ENCODE measurements at places on chromosomes 4 and X. TPM values are rescaled to one million over a fixed set of nuclear protein-coding genes. Genes with fewer than 3 reads are reported as not detected.

- no peak for DNase-seq
Observed at GRCh38 chr4:6132716-6133115, 67.6 kb downstream of the JAKMIP1 start.

DNA sequence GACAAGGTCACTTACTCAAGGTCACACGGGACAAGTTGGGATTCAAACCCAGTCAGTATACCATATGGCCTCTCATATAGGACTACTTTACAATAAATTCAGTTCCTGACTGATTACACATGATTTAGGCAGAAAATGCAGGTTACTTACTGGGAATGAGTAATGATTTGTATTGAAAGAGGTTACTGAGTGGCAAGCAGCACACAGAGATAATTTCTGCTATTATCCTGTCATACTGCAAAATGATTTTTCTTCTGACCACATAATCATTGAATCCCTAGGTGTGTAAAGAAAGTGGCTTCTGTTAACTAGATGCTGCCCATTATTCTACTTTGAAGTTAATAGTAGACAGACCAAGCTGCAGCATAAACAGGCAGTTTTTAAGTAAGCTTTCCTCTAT lies 8.2 kb downstream of the FREM3 start:
- no peak for DNase-seq

DNA sequence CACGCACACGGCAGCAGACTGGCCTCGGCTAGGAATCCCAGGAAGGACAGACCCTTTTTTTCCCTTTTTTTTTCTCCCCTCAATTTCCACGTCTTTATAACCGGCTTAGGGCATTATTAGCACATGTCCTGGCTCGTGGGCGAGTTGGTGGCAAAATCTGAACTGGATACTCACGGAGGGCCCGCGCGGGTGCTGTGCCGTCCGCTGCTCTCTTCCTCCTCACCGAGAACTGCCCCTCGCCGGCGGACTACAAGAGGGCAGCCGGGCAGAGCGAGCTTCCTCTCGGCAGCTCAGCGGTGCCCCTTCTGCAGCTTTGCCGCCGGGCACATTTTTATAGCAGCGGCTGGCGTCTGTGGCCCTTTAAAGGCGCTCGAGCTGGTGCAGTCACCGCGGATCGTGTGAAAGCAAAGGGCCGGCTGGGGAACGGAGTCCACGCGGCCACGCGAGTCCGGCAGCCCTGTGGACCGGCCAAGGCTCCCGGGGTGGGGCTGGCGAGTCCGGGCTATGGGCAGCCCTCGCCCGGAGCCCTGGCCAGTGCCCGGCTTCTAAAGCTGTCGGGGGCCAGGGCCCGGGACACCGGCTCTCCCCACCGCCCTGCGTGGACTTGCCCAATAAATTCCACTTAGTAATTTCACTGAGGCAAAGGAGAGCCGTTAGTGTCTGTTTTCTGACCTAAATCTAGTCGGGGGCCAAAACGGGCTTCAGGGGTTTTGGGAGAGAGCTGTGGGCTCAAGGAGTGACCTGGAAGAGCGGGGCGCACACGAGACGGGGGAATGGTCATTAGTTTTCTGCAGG lies 1.3 kb upstream of the CITED1 start:
- peak; percentile 27 for DNase-seq

Gene TMEM164
- 11.5 TPM for total RNA-seq

Gene OPN1MW2
- not detected for total RNA-seq

DNA sequence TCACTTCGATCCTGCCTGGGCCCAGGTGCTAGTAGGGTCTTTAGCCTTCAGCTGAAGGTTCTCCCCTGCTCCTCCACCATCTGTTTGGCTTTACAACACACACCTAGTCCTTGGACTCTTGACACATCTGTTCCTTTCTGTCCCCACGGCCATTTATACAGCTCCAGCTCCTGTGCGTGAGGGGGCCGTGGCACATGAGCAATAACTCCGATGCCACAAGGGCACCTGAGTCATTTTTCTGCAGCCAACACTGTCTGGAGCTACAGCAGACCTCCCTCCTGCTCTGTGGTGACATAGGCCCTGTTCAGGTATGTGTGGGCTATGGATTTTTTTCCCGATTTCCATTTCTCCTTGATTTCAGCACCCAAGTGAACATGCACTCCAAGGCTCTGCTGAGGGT lies 44.7 kb upstream of the BCOR start:
- DNase-seq, result no peak

DNA sequence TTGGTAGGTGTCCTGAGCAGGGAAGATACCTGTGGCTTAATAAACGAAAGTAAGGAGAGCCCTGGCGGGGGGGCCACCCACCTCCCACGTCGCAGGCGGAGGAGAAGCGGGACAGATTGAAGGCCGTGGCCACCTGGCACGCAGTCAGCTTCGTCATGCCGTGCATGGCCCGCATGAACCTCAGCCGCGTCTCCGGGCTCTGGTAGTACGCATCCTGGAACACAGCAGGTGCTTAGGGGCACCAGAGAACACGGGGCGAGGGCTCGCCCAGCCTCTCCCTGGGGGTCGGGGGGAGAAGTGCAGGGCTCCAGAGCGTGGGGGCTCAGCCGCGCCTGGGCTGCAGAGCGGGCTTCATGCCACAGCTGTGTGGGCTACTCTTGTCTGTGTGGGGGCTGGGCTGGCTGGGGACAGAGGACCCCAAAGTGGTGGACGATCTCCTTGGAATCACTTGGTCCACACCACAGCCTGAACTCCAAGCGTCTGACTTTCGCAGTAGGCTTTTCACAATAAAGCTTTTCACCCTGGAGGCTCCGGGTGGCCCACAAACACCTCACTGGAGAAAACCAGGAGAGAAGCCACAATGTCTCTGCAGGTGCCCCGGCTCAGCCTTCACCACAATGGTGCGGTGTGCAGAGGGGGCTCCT lies 27.1 kb upstream of the SLC25A6 start:
- no peak for DNase-seq

Gene SLIT2
- not detected for total RNA-seq

Gene MAGEB2
- total RNA-seq, result not detected

Gene XAGE1A
- not detected for total RNA-seq

DNA sequence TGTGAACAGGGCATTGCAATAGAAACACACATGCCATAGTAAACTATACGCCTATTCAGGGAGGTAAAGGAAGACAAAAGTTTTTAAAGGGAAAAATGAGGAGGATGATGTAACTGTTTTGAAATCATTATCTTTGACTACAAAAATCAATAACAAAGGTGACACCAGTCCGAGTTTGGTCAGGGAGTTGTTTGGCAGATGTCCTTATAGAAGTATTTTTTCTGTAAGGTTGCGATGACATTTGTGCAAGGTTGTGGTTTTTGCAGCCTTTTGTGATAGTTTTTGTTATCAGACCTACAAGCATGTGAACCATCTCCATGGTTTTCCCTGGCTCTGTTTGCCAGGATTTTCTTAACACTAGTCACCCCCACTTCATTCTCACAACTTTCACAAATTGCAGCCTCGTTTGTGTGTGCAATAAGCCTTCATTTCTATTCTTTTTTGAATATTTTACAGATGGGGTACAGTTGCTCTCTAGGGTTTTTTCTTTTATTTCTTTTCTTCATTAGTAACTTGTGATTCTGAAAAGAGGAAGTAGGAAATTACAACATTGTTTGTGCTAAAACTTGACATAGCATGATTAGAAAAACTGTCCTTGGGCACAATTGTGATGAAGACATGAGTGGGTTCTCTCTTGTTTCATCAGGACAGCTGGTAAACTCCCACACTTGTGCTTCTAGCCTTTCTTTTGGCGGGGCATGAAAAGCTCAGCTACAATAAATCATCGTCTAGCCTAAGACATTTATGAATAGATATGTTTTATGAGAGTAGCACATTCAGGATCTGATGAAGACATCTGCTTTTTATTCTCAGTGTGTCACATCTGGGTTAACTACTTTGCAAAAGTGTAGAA lies 60.2 kb upstream of the PNPLA4 start:
- no peak for DNase-seq

DNA sequence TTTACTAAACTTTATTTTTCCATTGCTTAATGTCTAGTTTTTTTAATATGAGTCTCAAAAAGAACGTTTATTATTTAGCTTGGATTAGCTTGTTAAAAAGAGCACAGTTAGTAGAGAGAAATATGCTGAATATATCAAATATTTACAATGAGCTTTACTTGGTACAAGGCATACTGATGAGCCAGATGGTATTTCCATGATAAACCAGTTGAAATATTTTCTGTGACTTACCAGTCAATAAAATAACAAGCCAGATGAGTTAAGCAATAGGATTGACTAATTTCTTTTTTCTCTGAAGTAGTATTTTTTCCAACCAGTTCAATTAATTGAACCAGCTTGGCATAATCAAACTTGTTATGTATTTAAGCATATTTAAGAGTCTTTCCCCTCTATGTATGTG lies 134.1 kb downstream of the KLHL34 start:
- no peak for DNase-seq

DNA sequence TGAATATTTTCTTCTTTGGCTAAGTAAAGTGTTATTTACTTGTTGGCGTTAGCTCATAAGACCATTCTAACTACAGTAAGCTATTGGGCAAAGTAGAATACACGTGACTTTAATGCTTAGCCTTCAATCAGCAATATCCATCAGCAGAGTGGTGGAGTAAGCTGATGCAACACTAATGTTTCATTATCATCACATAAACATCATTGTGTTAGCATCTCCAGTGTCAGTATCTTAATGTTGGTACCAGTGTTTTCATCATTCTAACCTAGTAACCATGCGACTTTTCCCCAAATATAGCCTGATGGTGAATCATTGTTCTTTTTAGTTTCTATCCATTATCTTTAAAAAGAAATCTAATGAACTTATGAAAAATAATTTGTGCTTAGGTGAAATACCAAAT lies 48.5 kb downstream of the APOOL start:
- no peak for DNase-seq

Gene S100P
- 3.4 TPM for total RNA-seq

Gene RASSF6
- not detected for total RNA-seq

Gene FHDC1
- total RNA-seq, result 0.05 TPM

Gene GIMD1
- total RNA-seq, result not detected

DNA sequence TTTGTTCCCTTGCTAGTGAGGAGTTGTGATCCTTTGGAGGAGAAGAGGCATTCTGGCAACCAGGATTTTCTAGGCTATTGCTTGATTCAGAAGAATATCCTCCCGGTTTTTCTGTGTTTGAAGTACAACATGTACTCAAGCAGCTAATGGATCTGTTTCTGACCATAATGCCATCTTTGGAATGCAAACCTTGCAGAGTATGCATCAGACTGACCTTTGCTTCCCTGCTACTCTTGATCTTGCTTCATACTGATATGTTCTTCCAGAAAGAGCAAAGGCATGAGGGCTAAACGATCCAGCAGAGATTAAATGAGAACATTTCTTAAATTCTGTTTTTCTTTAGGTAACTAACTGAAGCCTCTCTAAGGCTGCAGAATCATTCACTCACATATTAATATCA lies 265.4 kb upstream of the SLC7A11 start:
- DNase-seq, result no peak

Gene POLR2B
- 119 TPM for total RNA-seq

DNA sequence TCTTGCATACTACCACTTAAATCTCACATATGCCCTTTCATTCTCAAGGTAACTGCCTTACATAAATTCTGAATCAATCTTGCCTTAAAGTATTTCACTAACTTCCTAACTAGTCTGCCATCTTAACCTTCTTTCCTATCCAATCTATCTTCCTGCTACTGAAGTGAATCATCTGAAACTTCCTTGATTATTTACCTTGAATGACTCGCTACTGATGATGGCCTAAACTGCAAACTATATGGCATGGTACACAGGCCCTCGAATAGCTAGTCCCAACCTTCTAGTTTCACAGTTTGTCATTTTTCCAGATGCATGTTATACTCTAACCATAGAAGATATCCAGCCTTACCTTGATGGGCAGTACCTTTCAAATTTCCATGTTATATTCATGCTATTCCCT lies 19.9 kb downstream of the PHKA1 start:
- DNase-seq, result no peak

Gene ERVMER34-1
- 0.07 TPM for total RNA-seq

Gene EVC2
- 0.83 TPM for total RNA-seq

Gene NXF2B
- not detected for total RNA-seq

Gene CLTRN
- total RNA-seq, result 0.58 TPM

- DNase-seq, result no peak
Observed at GRCh38 chrX:10239611-10240064, 82.9 kb downstream of the CLCN4 start.

- no peak for DNase-seq
Observed at GRCh38 chr4:112099701-112100297, 45.5 kb upstream of the FAM241A start.

GRCh38 chrX:15448010-15448639 lies 45.0 kb downstream of the PIR start:
- DNase-seq, result no peak

- no peak for DNase-seq
Observed at GRCh38 chr4:144683516-144683915, 37.6 kb downstream of the HHIP start.

DNA sequence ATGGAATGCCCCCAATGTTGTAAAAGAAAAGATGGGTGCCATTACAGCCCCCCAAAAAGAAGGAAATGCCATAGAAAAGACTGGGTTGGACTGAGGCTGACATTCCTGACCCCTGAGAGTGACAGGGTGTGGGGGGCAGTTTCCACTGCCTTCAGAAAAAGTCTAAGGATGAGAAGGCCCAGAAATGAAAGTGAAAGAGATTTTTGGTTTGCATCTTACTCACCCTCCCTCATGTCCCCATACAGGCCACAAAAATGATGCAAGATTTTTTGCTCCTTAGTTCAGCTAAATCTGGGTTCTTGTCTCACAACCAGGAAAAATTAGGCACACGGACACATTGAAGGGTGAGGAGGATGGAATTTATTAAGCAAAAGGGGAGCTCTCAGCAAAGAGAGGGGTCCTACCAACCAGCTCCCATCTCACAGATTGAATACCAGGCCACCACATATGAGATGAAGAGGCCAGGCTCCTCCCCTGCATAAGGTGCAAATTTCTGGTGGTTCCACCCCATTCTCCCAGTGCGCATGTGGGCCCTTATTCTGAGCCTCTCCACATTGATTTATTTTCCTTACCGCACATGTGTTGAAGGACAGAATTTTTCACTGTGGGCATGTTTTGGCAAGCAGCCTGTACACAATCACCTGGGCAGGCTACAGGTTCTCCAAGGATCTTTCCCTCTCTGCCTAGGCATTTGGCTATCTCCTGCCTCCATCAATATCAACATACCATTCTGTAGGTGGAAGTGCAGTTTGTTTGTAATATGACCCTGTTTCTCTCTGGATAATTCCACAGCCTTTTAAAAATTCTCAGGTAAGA lies 18.8 kb downstream of the PPP4R3C start:
- DNase-seq, result no peak

- no peak for DNase-seq
Observed at GRCh38 chr4:113122066-113122465, 72.6 kb downstream of the ANK2 start.

Gene NHS
- total RNA-seq, result 7.3 TPM

DNA sequence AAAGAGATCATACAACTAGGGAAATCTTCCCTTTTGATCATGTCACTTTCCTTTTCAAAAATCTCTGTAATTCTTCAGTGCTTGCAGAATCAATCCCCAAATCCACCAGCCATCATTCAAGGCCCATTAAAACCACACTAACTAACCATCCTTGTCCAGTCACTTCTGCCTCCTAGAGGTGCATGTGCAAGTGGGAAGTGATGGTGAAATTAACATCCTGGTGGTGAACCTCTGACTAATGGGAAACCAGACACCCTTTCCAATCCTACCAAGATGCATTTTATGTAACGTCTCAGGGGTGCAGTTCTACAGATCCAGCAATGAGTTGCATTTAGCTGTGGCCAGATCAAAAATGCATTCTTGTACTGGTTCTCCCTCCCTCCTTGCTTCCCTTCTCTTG lies 341.8 kb downstream of the RAPGEF2 start:
- no peak for DNase-seq
